ENCODE measurements at places on chromosomes 4 and X.

DNA sequence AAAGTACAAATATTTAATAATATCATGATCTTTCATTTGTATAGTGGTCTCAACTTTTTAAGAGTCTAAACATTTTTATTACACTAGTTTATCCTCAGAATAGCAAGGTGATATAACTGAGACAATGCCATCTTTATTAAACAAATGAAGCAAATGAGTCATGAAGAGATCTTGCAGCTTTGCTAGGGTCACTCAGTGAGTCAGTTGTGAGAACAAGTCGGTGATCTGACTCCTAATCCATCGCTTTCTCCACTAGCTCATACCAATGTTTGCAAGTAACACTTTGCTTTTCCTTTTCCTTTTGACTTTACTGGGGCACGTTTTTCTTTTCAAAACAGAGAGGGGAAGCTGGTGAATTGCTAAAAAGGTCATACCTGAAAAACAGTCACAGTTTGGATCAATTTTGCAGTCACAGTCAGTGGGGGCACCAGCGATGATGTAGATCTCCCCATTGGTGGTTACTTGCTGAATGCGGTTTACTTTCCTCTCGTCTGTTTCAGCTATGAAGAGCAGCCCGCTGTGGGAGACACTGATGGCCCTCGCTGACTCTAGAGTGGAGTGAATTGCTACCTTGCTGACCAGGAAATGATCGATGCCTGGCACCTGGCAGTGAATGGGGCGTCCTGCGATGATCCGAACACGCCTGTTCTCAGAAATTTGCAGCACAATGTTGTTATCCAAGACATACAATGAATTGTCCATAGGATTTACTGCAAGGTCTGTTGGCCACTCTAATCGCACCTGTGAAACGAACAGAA, 75.7 kb downstream of the SH2D1A start:
- peak; percentile 3 for DNase-seq

GRCh38 chr4:8198206-8198905, 734 bp upstream of the SH3TC1 start:
- DNase-seq: no peak

DNA sequence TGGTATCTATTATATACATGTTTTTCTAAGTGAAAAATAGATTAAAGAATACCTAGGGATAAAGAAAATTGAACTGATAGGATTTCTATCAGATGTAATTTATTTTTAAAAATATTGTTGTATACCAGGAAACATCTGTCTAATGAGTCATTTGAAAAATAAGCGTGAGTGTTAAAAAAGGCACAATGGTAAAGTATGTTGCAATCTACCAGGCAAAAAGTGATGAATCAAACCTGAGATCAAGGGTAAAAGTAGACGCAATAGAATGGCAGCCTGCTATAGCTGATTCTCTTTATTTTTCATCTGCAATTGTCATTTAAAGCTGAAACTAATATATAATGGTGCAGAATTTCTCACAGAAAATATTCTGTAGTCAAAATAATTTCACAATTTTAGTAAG, 1119.6 kb downstream of the PCDH18 start:
- no peak for DNase-seq

- no peak for DNase-seq
These were observed 404 bp downstream of the PPP2R3B start for GRCh38 chrX:386239-386767.

DNA sequence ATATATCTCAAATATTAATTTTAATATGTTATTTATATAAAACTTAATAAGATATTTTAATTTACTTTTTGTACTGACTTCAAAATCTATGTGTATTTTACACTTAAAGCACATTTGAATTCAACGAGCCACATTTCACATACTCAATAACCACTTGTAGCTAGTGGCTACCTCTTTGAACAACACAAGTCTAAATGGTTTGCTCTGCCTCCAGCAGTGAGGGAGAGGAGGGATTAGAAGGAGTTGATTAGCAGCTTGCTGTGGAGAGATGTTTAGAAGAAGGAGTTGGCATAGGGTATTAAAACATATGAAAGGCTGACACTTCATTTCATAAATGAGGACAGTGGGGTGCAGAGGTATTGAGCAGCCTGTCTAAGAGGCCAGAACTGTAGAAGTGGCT, 124.0 kb downstream of the ARHGAP24 start:
- DNase-seq: no peak

GRCh38 chr4:126661194-126661593, 971.6 kb upstream of the INTU start:
- DNase-seq: no peak

DNA sequence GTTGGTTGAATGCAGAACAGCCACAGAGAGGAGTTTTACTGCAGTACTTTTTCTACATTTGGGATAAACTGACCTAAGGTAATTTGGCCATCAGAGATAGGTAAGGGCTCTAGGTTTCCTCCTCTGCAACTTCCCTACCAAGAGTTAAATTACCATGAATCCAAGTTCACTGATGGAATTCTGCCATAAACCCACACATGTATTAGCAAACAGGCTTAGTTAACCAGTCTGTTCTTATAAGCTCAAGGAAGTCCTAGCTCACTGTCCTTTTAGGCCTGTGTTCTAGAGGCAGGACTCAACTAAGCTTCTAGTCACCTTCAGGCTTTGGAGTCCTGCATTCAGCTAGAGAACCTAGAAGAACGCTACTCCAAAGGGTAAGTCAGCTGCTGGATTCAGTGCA, 4.0 kb downstream of the FAM114A1 start:
- no peak for DNase-seq

DNA sequence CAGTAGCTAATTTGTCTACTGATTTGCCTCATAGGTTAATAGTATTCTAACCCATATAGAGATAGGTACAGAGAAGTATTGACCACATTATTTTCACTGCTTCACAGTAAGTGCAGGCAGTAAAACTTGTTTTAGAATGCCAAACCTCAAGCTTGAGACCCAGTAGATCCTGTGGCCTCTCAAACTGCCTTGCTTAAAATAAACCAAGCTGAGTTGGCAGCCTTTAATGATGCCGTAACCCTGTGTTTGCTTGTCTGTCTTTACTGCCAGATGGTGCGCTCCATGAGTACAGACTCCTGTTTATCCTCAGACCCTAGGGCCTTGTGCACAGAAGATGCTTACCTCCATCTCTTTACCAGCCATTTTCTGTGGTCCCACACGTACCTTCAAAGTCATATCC, 50.8 kb downstream of the ANXA3 start:
- no peak for DNase-seq

GRCh38 chr4:146333187-146333894, 119.0 kb downstream of the REELD1 start:
- peak; percentile 84 for DNase-seq

- peak; percentile 70 for DNase-seq
These were observed 196.6 kb upstream of the ETNPPL start for GRCh38 chr4:108959491-108959890.

- peak; percentile 44 for DNase-seq
These were observed 5.7 kb downstream of the ELK1 start for GRCh38 chrX:47644557-47645091.

DNA sequence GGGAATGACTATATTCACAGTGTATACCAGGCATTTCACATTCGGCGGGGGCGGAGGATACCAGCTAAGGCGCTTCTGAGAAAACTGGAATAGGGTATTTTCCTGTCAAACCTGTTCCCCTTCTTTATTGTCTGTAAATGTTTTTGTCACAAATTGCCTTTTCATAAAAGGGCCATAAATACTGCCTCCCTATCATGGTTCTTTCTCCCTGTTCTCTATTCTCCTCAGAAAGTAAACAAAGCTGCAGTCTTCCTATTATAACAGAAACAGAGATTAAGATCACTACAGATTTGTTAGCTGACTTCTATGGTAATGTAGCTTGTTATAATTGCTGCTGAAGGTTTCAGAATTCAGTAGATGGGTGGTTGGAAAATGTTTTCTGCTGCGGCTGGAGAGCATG, 32.2 kb downstream of the MID2 start:
- no peak for DNase-seq

- no peak for DNase-seq
These were observed 44.6 kb downstream of the RASSF6 start for GRCh38 chr4:73575660-73576059.

DNA sequence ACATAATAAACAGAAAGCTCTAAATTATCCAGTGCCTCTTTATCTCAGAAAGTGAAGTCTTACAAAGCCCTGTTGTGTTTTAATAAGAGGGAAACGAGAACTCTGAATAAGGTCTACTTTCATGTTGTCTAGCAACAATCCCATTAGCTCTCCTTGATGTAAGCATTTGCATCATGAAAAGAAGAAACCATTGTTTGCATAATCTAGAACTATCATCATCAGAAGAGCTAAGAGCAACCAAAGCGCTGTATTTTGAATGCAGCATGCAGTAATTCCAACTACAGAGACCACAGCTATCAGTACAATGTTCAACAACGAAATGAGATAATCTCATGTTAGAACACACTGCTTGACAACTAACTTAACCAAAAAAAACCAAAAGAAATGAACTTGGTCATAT, 257.1 kb downstream of the CAMK2D start:
- no peak for DNase-seq

DNA sequence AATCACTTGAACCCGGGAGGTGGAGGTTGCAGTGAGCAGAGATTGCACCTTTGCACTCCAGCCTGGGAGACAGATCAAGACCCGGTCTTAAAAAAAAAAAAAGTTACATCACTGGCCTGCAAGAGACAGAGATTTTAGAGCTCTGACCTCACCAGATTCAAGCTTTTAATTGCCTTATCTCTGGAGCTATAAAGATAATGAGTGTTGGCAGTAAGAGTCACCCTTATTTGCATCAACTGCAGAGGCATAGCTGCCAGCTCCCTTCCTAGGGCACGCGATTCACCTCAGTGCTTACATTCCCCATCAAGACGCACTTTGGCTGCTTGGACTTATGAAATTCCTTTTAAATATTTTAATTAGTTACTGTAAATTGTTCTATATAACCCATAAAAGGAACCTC, 12.5 kb upstream of the SPATA4 start:
- DNase-seq: no peak

GRCh38 chrX:81304563-81304962, 102.7 kb downstream of the SH3BGRL start:
- no peak for DNase-seq

- DNase-seq: no peak
These were observed 60.8 kb upstream of the CBR4 start for GRCh38 chr4:169070895-169071218.

- peak; percentile 95 for DNase-seq
These were observed 371.2 kb downstream of the AFF2 start for GRCh38 chrX:148871422-148872160.

GRCh38 chr4:128553686-128554515, 255.6 kb upstream of the JADE1 start:
- no peak for DNase-seq

GRCh38 chr4:188783606-188784160, 644.4 kb downstream of the TRIML1 start:
- DNase-seq: no peak

GRCh38 chr4:123776267-123776666, 379.7 kb downstream of the SPRY1 start:
- no peak for DNase-seq

Data from fibroblast of skin of right biceps (primary cell).